ENCODE measurements at places on chromosomes 12 and 14. TPM values are rescaled to one million over a fixed set of nuclear protein-coding genes. Genes with fewer than 3 reads are reported as not detected.
A peak's percentile ranks its signal among the peaks of the same experiment; 100 is the strongest.

MYO1H gene
- not detected for total RNA-seq

GYS2 gene
- not detected for total RNA-seq

FIGNL2 gene
- 39.7 TPM for total RNA-seq

PROX2 gene
- not detected for total RNA-seq

NRXN3 gene
- total RNA-seq = 2.5 TPM

DNA sequence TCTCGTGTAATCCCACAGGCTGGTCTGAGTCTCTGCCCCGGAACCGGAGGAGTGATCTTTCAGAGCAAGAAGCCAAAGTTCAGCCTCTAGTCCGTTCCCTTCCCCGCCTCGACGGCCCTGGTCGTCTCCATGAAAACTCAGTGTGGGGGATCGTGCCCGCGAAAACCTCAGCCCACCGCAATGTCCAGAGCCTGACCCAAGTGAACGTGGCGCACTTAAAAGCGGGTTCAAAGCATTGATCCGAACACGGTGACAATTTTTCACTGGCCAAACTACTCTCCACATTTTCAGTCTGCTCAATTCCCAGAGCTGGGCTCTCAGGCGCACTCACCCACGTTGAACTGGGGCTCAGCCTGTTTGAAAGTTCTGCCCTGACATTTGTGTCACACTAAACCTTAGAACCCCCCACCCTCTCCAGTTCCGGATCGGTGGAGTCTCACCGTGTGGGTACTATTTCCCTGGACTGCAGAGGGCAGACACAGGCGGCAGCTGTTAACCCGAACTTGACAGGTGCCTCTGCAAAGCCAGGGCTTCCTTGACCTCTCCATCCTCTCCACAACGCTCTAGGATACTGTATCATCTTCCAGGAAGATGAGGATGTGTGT is 886 bp upstream of the PRICKLE1 start:
- peaks cover 26% of the 10 kb centered on the region for H3K4me1 ChIP-seq
- peak overlapping the region; percentile 91 for H3K4me3 ChIP-seq
- no peak overlapping the region for H3K27ac ChIP-seq
- peaks cover 36% of the 10 kb centered on the region for H3K27me3 ChIP-seq
- no peaks in the 10 kb centered on the region for H3K36me3 ChIP-seq
- no peak for DNase-seq

DNA sequence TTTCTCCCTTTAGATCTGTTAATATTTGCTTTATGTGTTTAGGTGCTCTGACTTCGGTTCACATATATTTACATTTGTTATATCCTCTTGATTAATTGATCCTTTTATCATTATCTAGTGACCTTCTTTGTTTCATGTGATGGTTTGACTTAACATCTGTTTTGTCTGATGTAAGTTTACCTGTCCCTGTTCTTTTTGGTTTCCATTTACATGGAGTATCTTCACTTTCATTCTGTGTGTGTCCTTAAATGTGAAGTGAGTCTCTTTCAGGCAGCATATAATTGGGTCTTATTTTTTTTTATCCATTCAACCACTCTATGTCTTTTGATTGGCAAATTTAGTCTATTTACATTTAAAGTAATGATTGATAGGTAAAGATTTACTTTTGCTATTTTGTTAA is 24.2 kb downstream of the TRMT5 start:
- no peaks in the 10 kb centered on the region for H3K4me1 ChIP-seq
- DNase-seq = no peak
- peaks cover 38% of the 10 kb centered on the region for H3K36me3 ChIP-seq
- no peak overlapping the region for H3K4me3 ChIP-seq
- H3K27me3 ChIP-seq = no peaks in the 10 kb centered on the region

- H3K4me3 ChIP-seq = no peak overlapping the region
- no peak for DNase-seq
- no peaks in the 10 kb centered on the region for H3K27me3 ChIP-seq
- H3K4me1 ChIP-seq = no peaks in the 10 kb centered on the region
- H3K36me3 ChIP-seq = peaks cover 14% of the 10 kb centered on the region
Measured at GRCh38 chr12:3020850-3021435, 56.2 kb upstream of the TSPAN9 start.

DNA sequence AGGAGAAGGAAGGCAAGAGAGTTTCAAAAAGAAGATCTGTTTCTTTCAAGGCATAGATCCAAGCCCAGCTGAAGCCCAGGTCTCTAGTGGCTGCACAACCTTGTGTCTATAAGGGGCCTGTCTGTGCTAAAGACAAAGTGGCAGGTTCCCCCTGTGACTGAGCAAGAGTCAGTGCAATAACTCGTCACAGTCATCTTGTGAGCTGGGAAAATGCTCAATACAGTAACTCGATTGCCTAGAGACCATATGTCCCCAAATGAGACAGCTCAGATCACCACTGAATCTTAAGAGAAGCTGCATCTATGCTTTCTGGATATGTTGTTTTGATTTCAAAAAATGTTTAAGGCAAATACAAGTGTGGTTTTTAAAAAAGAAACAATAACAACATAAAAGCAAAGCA is 24.2 kb downstream of the ST8SIA1 start:
- no peak for DNase-seq
- peaks cover 37% of the 10 kb centered on the region for H3K36me3 ChIP-seq
- no peak overlapping the region for H3K27ac ChIP-seq

- H3K4me3 ChIP-seq = no peak overlapping the region
- no peak overlapping the region for H3K27ac ChIP-seq
- no peak for DNase-seq
- H3K36me3 ChIP-seq = peaks cover 3% of the 10 kb centered on the region
- H3K27me3 ChIP-seq = no peaks in the 10 kb centered on the region
Measured at GRCh38 chr12:75747572-75748021, 236.2 kb upstream of the KRR1 start.

- H3K4me3 ChIP-seq = no peak overlapping the region
- no peak for DNase-seq
- peaks cover 22% of the 10 kb centered on the region for H3K27me3 ChIP-seq
- H3K27ac ChIP-seq = no peak overlapping the region
- peaks cover 5% of the 10 kb centered on the region for H3K4me1 ChIP-seq
Measured at GRCh38 chr14:23460960-23461359, 8.5 kb upstream of the NGDN start.

- H3K4me3 ChIP-seq = no peak overlapping the region
- no peak overlapping the region for H3K27ac ChIP-seq
Measured at GRCh38 chr12:15919418-15919817, 8.3 kb downstream of the DERA start.

DNA sequence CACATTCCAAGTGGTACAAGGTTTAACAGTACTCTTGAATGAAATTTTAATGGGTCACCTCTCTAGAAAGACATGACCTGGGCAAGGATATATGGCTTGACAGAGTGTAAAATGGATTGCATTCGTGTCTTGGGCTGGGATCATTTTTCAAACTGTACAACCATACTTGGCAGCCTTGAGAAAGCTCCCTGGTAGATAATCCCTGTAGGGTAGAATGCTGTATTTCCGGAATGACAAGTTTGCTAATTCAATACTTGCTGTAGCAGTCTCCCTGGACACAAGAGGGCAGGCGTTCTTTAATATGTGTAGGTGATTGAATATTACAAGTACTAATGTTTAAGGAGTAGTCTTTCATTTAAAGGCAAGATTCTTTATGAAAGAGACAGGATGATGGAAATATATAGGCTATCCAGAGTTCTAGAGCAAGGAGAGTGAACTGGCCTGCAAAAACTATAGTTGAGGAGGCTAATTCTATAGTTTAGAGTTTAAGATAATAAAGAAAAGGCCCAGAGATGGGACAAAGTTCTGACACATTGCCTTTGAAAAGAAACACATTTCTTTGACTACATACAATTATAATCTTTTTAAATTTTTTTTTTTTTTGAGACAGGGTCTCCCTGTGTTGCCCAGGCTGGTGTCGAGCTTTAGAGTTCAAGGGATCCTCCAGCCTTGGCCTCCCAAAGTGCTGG is 53.4 kb downstream of the PLBD1 start:
- H3K27ac ChIP-seq = no peak overlapping the region
- no peaks in the 10 kb centered on the region for H3K27me3 ChIP-seq
- no peak overlapping the region for H3K4me3 ChIP-seq
- peaks cover 4% of the 10 kb centered on the region for H3K4me1 ChIP-seq

Measured in neural crest cell (in vitro differentiated cells).